Activated CD4-positive, CD25-positive, alpha-beta regulatory T cell treated with anti-CD3 and anti-CD28 coated beads, Interleukin-2, amount 50 U/mL, for 16 hours (primary cell): ENCODE measurements at places on chromosomes 1 and 21.

DNA sequence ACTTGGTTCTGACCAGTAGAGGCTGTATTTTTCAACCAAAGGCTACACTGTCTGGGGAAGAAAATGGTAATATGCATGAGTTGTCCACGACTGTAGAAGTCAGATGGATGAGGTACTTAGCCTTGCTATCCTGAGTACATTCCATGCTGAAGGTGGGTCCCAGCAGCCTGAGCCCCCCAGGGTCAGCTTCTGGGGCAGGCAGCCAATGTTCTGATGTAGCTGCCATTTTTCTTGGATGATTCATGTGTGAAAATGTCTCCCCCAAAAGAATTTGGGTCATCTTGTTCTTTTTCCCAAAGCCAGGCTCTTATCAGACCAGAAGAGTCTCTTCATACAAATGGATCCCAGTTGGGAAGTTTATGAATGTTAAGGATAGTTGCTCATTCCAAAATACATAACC is 172.2 kb upstream of the UBE2U start:
- no peak for DNase-seq

DNA sequence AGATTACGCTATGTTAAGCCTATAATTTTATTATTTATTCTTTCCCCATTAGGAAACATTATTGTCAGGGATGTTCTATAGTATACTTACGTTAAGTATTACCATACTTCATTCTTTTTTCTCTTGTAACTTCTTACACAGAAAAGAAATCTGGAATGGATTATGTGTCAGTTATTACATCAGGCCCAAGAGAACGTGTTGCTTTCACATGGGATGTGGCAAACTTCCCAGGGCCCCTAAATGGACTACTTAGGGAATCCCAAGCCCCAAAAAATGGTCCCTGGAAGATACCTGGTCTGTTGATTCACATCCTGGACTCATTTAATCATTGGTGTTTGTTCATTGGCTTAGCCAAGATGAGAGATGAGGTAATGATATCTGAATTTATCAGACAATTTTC is 249.8 kb downstream of the NRIP1 start:
- no peak for DNase-seq

DNA sequence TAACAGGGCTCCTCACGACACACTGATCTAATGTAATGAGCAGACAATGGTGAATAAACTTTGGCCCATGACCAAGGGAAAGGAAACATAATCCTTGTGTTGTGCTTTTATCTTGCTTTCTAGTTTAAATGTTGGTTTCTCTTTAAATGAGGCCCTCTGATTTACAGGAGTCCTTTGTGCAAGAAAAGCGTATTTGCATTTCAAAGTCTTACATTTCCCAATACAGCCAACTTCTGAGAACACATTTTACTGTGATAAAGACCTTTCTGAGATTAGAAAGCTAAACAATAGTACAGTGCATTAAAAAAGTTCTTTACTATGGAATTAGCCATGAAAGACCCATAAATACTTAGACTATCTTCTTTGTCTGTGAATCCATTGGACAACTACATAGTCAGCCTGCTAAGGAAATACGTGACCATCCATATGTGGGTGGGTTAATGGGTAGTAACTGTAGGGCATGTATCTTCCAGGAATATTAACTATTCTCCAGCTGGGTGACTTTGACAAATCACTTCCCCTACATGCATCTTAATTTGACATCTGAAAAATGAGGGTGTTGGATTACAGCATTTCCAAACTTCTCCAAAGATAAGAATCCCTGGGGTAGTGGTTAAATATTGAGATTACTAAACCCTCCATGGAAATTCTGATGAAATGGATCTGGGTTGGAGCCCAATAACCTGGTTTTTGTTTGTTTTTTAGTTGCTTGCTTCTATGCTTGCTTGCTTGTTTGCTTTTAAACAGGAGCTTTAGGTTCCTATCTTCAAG is 50.3 kb upstream of the USP1 start:
- DNase-seq = no peak

DNA sequence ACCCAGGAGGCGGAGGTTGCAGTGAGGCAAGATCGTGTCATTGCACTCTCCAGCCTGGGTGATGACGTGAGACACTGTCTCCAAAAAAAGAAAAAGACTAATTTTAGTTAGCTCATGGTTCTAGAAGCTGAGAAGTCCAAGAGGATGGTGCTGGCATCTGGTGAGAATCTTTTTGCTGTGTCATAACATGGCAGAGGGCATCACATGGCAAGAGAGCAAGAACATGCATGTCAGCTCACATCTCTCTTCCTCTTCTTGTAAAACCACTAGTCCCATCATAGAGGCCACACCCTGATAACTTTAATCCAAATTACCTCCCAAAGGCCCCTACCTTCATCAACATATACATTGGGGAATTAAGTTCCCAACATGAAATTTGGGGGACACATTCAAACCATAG is 13.8 kb upstream of the CNN3 start:
- DNase-seq = no peak

GRCh38 chr1:193457676-193458075 is 271.3 kb upstream of the B3GALT2 start:
- DNase-seq = no peak

- no peak for DNase-seq
Measured at GRCh38 chr1:228378873-228379460, 27.7 kb downstream of the TRIM11 start.

GRCh38 chr1:207807690-207808321 is 56.0 kb downstream of the CD46 start:
- no peak for DNase-seq

DNA sequence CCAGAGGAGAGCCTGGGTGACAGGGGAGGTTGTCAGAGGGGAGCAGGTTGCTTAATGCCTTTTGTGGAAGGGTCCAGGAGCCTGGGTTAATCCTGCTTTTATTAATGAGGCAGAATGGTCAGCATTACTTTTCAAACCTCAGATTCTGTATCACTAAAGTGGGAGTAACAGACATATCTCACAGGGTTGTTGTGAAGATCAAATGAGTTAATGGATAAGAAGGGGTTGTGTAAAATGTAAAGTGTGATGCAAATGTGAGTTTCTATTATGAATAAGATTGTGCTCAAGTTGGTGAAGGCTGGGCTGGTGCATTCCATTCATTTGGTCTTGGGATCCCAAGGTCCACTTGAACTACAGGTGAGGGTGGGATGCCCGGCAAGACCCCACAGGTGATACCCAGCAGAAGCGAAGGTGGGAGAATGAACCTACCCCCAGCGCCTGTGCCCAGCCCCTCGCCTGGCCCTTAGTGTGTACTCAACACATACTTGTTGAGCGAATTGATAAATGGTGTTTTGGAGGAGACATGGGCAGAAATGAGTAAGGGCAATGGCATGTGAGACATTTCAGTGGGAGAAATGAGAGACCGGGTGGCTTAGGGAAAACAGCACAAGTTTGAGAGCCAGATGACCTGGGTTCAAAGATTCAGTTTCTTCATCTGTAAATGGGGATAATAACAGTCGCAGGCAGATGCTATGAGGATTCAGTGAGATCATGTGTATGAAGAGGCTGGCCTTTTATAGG is 6.2 kb downstream of the SLC26A9 start:
- DNase-seq = no peak

GRCh38 chr1:182175361-182175931 is 113.9 kb upstream of the ZNF648 start:
- no peak for DNase-seq

DNA sequence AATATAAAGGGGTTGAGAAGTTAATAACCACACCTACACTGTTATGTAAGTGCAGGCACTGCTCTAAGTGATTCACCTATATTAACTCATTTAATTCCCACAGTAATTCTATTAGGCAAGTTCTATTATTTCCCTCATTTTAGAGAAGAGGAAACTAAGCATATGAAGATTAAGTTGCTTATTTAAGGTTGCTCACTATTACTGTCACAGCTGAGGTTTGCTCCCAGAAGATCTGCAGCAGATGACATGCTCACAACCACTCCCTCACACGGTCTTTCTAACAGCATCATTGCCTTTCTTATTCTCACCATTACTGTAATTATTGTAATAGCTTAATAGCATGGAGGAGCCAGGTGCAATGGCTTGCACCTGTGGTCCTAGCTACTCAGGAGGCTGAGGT is 196.4 kb upstream of the GREM2 start:
- DNase-seq = no peak

DNA sequence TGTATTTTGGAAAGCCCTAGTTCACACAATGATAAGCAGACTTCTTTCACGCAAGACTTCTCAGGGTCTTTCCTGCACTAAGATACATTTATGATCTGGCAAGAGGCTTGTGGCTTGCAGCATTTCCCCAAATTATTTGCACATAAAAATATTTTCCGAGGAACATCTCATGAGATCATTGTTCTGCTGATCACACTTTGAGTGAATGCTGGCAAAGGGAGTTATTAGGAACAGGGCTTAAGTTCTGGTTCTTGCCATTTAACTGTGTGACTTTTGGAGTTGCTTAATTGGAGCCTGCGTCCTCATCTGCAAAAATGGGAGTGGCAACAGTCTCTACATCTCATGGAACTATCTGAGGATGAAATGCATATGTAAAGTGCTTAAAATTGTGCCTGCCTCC is 50.2 kb downstream of the GADD45A start:
- no peak for DNase-seq

GRCh38 chr21:42358937-42359336 is 7.4 kb downstream of the TFF1 start:
- DNase-seq = no peak

- no peak for DNase-seq
Measured at GRCh38 chr1:5661196-5662085, 330.8 kb downstream of the NPHP4 start.

DNA sequence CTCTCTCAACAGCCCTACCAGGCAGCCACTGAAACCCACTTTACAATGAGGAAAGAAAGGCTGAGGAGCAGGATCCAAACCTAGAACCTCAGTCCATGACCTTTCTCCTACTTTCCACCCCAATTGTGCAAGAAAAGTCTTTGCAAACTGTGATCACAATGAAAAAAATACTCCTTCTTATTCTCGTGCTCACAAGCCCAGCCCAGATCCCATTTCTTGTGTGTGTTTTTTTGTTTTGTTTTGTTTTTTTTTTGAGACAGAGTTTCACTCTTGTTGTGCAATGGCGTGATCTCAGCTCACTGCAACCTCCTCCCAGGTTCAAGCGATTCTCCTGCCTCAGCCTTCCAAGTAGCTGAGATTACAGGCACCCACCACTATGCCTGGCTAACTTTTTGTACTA is 97.7 kb downstream of the CRYAA start:
- DNase-seq = no peak

DNA sequence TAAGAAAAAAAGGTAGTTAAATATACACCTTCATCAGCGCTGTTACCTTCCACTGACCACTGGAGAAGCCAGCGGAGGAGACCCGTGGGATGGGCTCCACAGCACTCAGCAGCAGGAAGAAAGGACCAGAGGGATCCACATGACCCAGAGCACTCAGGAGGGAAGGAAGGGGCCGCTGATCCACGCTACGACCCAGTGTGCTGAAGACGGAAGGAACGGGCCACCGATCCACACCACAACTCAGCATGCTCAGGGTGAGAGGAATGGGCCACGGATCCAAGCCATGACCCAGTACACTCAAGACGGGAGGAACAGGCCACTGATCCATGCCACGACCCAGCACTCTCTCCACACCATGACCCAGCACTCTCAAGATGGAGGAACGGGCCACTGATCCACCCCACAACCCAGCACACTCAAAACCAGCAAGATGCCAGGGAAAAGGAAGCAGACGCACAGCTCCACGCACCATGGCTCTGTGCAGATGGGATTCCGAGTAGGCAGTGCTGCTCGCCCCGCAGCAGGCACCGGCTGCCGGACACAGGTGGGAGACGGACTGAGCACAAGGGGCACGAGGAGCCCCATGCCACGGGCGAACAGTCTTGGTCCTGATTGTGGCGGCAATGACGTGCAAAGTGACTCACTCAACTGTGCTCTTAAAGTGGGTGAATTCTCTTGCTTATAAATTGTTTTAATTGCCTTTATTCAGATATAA is 8.7 kb downstream of the WRAP73 start:
- DNase-seq = no peak

DNA sequence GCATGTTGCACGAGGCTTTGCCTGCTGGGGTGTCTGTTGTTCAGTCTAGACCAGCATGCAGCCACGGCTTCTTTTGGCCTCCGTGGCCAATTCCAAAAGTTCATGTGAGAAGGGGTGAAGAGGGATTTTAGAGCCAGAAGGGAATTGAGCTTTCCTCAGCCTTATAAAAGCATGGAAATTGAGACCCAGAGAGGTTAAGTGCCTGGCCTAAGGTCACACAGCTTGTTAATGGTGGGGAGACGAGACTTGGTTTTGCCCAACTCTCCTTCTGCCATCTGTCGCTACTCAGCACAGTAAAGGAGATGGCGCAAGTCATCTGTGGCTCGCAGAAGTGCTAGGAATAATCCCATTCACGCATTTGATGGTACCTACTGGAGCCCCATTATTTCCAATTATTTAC is 25.7 kb downstream of the ZBTB18 start:
- no peak for DNase-seq

DNA sequence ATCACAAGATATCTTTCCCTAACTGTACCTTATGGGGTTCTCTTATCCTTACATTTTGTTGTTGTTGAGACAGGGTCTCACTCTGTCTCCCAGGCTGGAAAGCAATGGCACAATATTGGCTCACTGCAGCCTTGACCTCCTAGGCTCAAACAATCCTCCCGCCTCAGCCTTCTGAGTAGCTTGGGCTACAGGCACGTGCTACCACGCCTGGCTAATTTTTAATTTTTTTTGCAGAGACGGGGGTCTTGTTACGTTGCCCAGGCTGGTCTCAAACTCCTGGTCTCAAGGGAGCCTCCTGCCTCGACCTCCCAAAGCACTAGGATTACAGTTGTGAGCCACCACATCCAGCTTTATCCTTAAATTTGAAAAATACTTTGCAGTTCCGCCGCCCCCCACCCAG is 10.4 kb downstream of the RERE start:
- no peak for DNase-seq

DNA sequence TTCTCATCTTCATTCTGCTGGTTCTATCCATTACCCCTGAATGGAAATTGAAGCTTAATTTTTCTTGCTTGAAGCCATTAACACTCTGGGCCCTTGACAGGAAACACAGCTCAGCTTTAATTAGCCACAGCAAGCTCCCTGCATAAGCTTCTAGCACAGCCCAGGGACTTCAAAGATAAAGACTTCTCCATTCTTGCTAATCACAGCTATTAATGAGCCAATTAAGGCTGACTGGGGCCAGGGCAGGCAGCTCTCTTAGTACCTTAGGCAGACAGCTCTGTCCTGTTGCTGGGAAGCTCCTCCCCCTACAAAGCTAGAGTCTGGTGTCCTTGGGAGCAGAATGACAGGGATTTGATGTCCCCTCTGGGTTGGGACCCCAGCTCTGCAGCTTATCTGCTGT is 27.9 kb upstream of the TRABD2B start:
- no peak for DNase-seq

DNA sequence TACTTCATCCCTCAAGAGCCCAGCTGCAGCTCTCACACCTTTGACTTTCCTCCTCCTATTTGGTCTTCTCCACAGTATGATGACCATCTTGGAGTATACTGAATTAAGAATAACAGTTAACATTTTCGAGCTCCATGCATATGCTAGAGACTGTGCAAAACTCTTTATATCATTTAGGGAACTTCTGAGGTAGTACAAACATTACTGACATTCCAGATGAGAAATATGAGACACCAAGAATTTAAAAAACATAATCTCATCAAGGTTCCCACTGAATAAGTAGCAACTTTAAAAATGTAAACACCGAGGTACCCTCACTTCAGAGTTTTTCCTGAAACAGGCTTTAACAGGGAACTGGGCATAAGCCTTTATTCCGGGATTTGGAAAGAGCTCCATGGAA is 22.7 kb downstream of the FMO3 start:
- DNase-seq = no peak
